ENCODE measurements at places on chromosomes 11 and 22. TPM values are rescaled to one million over a fixed set of nuclear protein-coding genes. Genes with fewer than 3 reads are reported as not detected.

The TOMM22 gene
- 58.8 TPM for total RNA-seq

The RAG2 gene
- 0.21 TPM for total RNA-seq

The CYP2D6 gene
- 0.41 TPM for total RNA-seq

The MUC6 gene
- total RNA-seq: not detected

The PTPRCAP gene
- total RNA-seq: 1.2 TPM

The CATSPERZ gene
- not detected for total RNA-seq

Measured in tongue (tissue), 3 donors.